ENCODE measurements at places on chromosomes 7 and 10. TPM values are rescaled to one million over a fixed set of nuclear protein-coding genes. Genes with fewer than 3 reads are reported as not detected.

DNA sequence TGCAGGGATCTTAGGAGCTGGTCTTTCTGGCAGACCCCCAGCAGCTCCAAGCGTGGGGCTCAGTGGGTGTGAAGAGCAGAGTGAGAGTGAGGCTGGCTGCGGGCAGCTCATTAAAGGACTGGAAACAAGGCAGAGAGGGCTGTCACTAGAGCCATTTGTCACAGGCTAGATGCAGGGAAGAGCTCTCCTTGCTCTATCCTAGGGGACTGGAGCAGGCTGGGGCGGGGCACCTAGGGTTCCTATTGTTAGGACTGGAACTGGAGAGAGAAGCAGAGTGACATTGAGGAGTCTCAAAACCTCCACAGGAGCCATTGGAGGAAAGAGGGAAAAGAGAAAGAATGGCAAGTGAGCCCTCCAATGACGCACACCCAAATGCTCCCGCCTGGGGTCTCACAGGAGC lies 772 bp upstream of the DDC start:
- no peak for DNase-seq

Gene ICA1
- 24.2 TPM for polyA plus RNA-seq

- no peak for DNase-seq
Observed at GRCh38 chr7:90424720-90425119, 21.5 kb downstream of the CLDN12 start.

Gene PAXIP1
- polyA plus RNA-seq: 3.9 TPM

DNA sequence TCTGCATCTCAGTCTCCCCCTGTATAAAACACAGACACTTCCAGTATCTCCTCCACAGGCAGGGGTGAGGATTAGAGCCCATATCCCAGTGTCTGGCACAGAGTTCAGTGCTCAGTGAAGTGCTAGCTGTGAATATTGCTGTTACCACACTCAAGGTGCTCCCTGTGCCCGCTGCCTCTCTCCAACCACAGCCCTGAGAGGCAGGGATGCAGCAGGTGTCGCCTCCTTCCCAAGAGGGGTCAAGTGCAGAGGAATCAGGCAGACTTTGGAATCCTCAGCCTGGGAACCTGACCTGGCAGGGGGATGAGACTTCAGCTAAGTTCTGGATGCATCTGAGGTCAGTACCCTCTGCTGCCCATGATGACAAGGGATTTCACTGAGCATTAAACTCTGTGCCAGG lies 163.1 kb downstream of the GFRA1 start:
- no peak for DNase-seq

Gene HOXA2
- 1.3 TPM for polyA plus RNA-seq

Gene CYP17A1
- 11.6 TPM for polyA plus RNA-seq

Gene KCND2
- not detected for polyA plus RNA-seq

Gene EIF5AL1
- polyA plus RNA-seq: 1.4 TPM

DNA sequence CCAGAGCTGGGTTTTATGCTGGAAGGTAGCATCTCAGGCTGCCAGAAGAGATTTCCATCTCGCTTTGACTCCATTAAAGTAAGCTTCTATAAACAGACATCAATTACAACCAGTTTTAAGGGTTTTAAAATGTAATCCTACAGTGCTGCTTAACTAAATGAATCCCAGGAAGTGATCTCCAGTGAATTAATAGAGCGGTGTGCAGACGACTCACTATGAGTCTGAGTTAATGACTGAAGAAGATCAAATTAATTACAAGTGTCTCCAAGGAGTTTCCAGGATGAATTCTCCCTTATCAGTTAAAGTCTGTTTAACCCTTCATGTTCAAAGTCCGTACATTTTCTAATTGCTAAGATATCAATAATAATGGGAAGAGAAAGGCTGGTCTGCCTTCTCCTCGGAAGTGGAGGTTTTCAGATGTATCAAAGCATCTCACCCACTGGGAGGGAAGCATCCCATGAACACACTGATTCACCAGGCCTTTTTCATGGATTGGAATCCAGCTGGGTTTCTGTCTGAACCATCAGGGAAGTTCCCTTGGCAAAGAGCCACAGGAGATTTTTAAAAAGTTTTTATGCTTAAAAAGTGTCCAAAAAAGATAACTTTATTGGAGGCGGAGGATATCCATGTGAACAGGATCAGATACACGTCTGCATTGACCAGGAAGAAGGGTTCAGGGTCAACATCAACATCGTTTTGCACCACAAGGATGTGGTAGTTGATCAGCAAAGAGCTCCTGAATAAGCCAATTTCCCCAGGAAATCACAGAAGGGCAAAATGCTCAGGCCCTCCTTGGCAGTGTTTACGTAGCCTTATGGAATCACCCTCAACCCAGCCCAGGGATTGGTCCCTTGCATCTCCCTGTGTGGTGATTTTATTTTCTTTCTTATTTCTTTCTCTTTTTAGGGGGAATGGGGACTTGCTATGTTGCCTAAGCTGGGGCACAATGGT lies 288.2 kb downstream of the POU6F2 start:
- DNase-seq: no peak

DNA sequence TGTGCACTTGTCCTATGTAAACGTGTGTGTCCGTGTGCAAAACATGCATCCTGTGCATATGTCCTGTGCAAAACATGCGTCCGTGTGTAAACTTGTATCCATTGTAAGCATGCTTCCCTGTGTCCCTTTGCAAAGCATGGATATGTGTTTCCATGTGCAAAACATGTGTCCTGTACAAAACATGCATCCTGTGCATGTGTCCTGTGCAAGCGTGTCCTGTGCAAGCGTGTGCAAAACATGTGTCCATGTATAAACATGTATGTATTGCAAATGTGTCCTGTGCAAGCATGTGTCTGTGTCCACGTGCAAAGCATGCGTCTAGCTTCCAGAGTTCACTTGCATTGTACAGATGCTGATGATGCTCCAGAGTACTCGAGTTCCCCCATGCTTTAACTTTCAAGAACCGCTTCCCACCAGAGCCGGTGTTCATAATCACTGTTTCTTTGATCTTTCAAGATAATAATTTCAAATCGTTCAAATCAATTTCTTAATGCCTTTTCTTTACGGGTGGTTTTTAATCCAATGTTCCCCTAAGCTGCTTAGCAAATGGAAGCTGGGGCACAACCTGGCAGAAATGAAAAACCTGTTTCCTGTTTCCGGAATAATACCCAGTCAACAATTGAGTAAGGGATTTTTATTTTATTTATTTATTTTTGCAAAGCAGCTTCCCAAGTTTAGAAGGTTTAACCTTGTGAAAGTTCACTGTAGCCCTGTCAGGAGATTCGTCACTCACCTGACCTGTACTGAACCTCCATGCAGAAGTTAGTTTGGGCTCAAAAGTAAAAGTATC lies 641 bp upstream of the ASB13 start:
- no peak for DNase-seq

DNA sequence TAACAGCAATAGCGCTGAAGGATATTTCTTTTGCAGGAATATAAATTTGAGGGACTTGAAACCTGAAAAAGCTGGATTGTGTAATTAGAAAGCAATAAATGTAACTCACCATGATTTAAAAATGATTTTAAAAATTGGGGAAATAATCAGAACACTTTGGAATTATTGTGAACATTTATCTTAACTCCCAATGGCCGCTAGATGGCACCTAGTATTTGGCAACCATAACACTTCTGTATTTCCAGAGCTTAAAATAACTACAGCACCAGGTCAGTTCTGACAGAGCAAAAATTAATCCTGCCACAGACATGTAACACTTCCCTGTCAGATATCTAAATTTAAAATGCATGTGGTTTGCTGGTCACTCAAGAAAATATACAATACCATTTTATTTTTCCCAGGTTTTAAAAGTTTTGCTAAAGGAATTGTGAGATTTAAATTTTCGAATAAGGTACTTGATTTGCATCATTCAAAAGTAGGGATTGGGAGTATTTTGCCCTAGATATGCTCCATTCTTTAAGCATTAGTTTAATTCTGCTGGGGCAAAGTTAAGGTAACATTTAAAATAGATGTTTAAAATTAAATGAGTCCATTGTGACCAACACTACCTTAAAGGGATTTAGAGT lies 144.5 kb downstream of the PPP1R3A start:
- DNase-seq: peak; percentile 18

- no peak for DNase-seq
Observed at GRCh38 chr10:26361351-26361750, 76.8 kb upstream of the APBB1IP start.

DNA sequence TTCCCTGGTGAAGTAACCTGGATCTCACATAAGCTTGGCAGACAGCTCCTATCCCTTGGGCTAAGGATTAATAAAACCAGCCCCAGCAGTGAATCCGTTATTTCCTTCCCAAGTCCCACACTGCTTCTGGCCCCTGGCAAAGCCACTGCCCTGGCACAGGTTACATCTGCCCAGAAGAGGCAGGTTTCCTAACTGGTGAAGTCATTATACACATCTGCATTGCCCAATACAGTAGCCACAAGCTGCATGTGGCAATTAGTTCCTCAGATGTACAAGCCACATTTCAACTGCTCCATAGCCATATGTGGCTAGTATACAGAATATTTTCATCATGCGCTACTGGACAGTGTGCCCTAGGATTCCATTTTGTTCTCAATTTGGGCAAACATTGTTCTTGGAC lies 273.0 kb downstream of the GRM8 start:
- DNase-seq: no peak

DNA sequence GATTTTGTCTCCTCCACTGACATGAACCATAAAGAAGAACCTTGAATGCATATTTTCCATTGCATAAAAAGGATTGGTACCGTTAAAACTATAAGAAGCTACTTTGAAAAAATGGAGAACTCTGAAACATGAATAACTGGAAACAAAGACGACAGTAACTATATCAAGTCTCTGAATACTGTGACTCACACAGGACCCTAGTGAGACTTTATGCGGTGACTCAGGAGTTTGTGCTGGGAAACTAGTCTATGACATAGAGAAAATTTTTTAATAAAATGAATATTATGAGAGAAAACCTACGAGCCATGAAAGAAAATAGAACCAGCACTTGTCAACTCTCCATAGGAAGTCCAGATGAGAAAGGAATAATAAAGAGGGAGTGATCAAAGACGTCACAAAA lies 339.9 kb upstream of the ADARB2 start:
- DNase-seq: no peak

DNA sequence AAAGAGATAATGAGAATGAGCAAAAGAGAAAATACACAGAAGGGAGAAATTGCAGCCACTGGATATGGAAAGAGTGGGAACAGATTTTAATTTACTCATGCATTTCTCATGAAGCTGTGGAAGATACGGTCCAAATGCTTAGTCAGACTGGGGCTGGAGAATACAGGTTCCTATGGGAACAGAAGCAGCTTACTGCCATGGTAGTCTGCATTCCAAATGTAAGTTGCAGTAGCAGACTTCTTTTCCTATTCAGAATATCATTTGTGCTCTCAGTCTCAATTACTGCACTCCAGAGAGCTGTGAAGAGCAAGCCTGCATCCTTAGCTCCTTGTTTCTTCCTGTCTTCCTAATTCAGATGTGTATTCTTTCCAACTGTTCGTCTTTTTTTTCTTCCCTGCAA lies 190.8 kb upstream of the TMEM196 start:
- no peak for DNase-seq

DNA sequence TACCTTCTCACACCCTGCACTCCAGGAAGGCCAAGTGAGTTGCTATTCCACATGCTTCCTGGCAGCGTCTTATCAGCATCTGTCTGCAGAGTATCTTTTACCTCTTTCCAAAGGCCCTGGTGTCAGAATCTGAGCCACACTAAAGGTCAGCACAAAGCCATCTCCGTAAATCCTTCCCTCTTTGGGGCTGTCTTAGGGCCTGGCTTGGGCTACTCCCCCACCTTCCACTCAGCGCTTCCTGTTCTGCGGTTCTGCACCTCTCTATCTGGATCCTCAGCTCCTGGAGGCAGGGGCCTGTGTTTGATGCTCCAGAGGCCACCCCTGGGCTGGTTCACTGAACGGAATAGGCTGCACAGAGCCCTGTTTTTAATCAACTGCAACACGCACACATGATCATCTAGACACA lies 334.8 kb upstream of the GALNT17 start:
- DNase-seq: peak; percentile 76
